Vagina (tissue), 2 donors: ENCODE measurements at places on chromosomes 1 and 21.

DNA sequence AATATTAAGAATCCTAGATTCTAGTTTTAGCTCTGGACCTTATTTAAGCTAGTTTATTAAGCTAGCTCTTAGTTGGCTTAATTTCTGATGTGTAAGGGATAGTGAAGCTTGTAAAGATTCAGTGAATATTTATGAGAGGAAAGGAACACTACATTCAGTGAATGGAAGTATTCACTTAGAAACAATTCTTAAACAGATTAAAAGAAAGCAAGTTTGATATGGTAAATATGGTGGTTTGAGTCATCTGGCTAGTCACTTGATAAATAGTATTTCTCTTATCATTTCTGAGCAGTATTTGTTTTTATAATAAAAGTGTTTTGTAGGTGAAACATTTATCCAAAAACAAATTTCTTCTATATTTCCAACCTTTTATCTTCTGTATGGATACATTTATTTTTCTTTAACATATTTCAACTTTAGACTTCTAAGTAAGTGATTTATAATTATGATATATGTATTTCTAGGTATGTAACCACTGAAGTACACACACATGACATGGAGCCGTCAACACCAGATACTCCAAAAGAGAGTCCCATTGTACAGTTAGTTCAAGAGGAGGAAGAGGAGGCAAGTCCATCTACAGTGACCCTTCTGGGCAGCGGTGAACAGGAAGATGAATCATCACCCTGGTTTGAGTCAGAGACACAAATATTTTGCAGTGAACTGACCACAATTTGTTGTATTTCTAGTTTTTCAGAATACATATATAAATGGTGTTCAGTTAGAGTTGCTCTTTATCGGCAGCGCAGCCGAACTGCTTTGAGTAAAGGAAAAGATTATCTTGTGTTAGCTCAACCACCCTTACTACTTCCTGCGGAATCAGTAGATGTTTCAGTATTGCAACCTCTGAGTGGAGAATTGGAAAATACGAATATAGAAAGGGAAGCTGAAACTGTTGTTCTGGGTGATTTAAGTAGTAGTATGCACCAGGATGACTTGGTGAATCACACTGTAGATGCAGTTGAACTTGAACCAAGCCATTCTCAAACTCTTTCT, 55.6 kb downstream of the SUCO start:
- DNase-seq: no peak
- no peaks in the 10 kb centered on the region for H3K27me3 ChIP-seq
- H3K36me3 ChIP-seq: peaks cover 24% of the 10 kb centered on the region
- H3K4me1 ChIP-seq: peaks cover 13% of the 10 kb centered on the region
- H3K4me3 ChIP-seq: no peak overlapping the region
- H3K27ac ChIP-seq: no peak overlapping the region

DNA sequence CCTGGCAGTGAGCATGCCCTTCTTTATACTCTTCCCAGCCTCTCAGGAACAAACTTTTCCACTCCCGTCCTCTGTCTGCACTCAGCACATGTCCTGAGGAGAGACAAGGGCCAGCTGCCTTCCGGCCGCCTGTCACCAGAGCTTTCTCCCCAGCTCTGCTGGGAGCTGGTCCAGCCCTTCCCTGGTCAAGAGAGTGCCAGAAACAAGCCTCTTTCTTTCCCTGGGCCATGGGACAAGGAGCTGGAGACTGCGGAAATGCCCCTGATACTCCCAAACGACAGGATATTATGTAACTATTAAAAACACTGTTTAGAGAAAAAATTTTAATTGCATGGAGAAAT, 10.4 kb downstream of the LAMB3 start:
- H3K27ac ChIP-seq: peak overlapping the region; percentile 80
- DNase-seq: no peak
- peaks cover 45% of the 10 kb centered on the region for H3K4me1 ChIP-seq
- no peak overlapping the region for H3K4me3 ChIP-seq
- H3K36me3 ChIP-seq: no peaks in the 10 kb centered on the region

- no peaks in the 10 kb centered on the region for H3K27me3 ChIP-seq
- no peak overlapping the region for H3K4me3 ChIP-seq
- H3K4me1 ChIP-seq: no peaks in the 10 kb centered on the region
- no peaks in the 10 kb centered on the region for H3K36me3 ChIP-seq
Measured at GRCh38 chr1:8330271-8331125, 12.6 kb downstream of the SLC45A1 start.

GRCh38 chr1:54016343-54017282, 1.4 kb downstream of the LDLRAD1 start:
- no peaks in the 10 kb centered on the region for H3K4me1 ChIP-seq

- no peaks in the 10 kb centered on the region for H3K36me3 ChIP-seq
- peaks cover 43% of the 10 kb centered on the region for H3K4me1 ChIP-seq
- H3K27me3 ChIP-seq: no peaks in the 10 kb centered on the region
- H3K4me3 ChIP-seq: no peak overlapping the region
- no peak for DNase-seq
Measured at GRCh38 chr1:159942632-159943277, 2.7 kb downstream of the IGSF9 start.

DNA sequence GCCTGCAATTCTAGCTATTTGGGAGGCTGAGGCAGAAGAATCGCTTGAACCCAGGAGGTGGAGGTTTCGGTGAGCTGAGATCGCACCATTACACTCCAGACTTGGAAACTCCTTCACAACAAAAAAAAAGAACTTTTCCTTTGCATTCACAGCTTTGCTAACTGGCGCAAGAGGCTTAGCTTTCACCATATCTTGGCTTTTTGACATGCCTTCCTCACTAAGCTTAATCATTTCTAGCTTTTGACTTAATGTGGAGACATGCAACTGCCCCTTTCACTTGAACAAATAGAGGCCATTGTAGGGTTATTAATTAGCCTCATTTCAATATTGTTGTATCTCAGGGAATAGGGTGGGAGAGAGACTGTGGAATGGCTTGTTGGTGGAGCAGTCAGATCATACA, 8.7 kb downstream of the KPNA6 start:
- no peak for DNase-seq
- no peak overlapping the region for H3K27ac ChIP-seq
- H3K27me3 ChIP-seq: no peaks in the 10 kb centered on the region
- H3K4me3 ChIP-seq: no peak overlapping the region
- H3K36me3 ChIP-seq: no peaks in the 10 kb centered on the region
- peaks cover 63% of the 10 kb centered on the region for H3K4me1 ChIP-seq

DNA sequence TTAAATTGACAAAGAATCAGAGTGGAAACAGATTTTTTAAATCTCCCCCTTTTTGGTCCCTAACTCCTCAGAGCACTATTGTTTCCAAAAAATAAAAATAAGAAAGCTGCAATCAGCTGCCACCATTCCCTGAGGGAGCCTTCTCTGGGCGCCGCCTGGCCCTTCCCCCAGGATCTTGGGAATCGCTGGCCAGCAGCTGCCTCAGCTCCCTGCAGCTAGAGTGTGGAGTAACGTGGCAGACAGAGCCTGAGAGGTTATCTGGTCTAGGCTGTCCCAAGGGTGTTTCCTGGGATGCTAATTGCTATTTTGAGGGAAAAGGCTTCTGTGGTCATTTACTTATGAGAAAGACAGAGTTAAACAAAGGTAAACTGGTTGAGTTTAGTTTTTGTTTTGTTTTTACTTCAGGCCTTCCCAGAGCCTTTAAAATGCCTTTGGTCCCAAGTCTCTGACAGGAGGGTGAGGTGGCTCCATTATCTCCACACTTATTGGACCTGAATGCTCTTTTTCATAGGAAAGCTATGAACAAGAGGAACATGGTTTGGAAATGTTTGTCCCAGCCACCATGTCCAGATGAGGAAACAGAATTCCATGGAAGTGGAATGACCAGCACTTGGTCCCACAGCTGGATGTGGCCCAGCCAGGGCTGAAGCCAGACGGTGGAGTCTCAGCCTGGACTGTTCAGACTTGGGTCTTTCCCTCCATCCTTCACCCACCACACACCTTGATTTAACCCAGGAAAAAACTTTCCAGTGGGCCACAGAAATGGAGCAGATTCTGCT, 14.1 kb upstream of the KIAA1614 start:
- H3K36me3 ChIP-seq: no peaks in the 10 kb centered on the region
- DNase-seq: no peak
- no peak overlapping the region for H3K27ac ChIP-seq
- H3K27me3 ChIP-seq: no peaks in the 10 kb centered on the region
- H3K4me3 ChIP-seq: no peak overlapping the region

DNA sequence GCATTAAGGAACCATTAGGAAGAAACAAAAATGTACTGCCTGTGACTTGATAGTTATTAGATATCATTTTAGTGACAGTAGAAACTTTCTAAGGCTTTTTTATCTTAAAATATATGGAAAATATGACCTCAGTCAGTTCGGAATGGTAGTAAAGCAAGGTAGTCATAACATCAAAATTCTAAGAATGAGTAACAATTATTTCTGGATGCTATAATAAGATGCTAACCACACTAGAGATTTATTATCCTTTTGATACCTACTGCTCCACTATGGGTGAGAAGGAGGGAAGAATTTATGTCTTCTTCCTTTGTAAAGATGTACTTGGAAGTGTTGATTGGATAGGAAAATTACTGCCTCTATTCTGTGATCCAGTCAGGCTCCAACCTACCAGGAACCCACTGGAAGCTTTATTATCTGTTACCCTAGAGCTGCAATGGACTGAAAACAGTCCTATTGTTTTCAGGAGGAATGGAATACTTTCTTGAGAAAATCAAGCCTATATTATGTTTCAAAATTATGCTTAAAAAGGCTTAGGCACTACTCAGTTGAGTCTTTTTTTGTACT, 8.8 kb downstream of the FMN2 start:
- no peaks in the 10 kb centered on the region for H3K27me3 ChIP-seq
- no peak overlapping the region for H3K27ac ChIP-seq
- H3K4me3 ChIP-seq: no peak overlapping the region
- H3K4me1 ChIP-seq: no peaks in the 10 kb centered on the region

GRCh38 chr1:219041141-219041540, 132.5 kb upstream of the LYPLAL1 start:
- H3K27me3 ChIP-seq: no peaks in the 10 kb centered on the region
- H3K4me1 ChIP-seq: no peaks in the 10 kb centered on the region
- H3K27ac ChIP-seq: no peak overlapping the region
- DNase-seq: no peak

- no peaks in the 10 kb centered on the region for H3K27me3 ChIP-seq
- H3K4me3 ChIP-seq: no peak overlapping the region
- H3K27ac ChIP-seq: no peak overlapping the region
- H3K4me1 ChIP-seq: no peaks in the 10 kb centered on the region
- DNase-seq: no peak
Measured at GRCh38 chr1:119115736-119116135, 24.7 kb downstream of the WARS2 start.

GRCh38 chr1:8791819-8792218, 25.6 kb downstream of the RERE start:
- H3K4me3 ChIP-seq: no peak overlapping the region
- H3K27me3 ChIP-seq: no peaks in the 10 kb centered on the region
- no peak for DNase-seq
- no peaks in the 10 kb centered on the region for H3K36me3 ChIP-seq
- H3K4me1 ChIP-seq: no peaks in the 10 kb centered on the region

DNA sequence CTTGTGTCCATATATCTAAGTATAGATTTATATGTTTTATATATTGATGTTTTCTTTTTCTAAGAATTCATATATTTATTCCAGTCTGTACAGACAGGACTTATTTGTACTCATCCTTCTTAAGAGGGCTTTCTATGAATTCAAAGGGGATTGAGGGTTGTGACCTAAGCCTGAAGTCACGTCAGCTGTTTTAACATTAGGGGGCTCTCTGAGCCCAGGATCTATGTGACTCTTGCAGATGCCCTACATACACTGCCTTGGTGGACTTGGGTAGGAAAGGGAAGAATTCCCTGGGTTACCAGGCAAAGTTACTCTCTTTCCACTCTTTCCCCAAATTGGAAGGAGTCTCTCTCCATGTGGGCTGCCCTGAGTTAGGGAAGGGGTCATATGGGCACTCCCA, 283.8 kb upstream of the DAB1 start:
- H3K27ac ChIP-seq: no peak overlapping the region
- no peak for DNase-seq
- no peaks in the 10 kb centered on the region for H3K27me3 ChIP-seq
- no peak overlapping the region for H3K4me3 ChIP-seq
- no peaks in the 10 kb centered on the region for H3K36me3 ChIP-seq

DNA sequence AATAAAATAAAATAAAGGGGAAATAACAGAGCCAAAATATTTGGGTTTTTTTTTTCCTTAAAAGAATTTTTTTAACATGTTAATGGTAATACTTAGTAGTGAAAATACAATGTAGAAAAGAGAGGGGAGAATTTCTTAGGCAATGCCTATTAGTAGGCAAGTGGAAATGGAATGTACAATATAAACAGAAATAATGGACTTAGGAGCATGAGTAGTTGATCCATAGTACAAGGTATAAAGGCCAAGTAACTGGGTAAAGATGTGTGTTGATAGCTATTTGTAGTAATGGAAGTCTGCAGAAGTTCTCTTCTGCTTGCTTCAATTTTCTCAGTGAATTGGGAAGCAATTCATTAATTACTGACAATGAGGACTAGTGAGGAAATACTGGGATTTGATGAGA, 34.4 kb downstream of the TESK2 start:
- no peak overlapping the region for H3K4me3 ChIP-seq
- DNase-seq: no peak
- no peak overlapping the region for H3K27ac ChIP-seq
- no peaks in the 10 kb centered on the region for H3K4me1 ChIP-seq
- H3K36me3 ChIP-seq: no peaks in the 10 kb centered on the region
